Hindlimb muscle (tissue), 1 donor: ENCODE measurements at places on chromosomes 2 and 18. TPM values are rescaled to one million over a fixed set of nuclear protein-coding genes. Genes with fewer than 3 reads are reported as not detected.
A peak's percentile ranks its signal among the peaks of the same experiment; 100 is the strongest.

HOXD8 gene
- 45.0 TPM for polyA plus RNA-seq

FHL2 gene
- polyA plus RNA-seq, result 52.4 TPM

KCNIP3 gene
- 5.8 TPM for polyA plus RNA-seq

TRABD2A gene
- 0.52 TPM for polyA plus RNA-seq

TMEFF2 gene
- 18.6 TPM for polyA plus RNA-seq

SERPINB2 gene
- polyA plus RNA-seq, result 0.85 TPM

CPLX4 gene
- polyA plus RNA-seq, result not detected

RAB27B gene
- 0.30 TPM for polyA plus RNA-seq

UGT1A3 gene
- not detected for polyA plus RNA-seq

PARD6G gene
- 7.1 TPM for polyA plus RNA-seq

CDH19 gene
- 0.92 TPM for polyA plus RNA-seq

REG1B gene
- polyA plus RNA-seq, result not detected

DNA sequence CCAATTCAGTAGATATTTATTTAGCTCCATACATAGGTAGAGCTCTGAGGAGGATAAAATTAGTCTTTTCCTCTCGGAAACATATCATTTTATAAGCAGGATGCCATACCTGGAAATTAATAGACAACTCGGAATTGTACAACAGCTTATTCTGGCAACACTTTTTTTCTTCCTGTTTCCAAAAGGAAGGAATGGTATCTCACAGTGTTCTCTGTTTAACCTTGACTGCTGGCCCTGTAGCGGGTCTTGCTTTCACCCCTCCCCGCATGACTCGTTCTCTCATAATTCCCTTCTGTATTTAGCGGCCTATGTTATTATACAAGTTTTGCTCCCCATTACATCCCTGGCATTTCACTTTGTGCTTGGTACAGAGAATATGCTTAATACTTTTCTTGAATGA is 2.5 kb upstream of the KYNU start:
- no peak for DNase-seq

DNA sequence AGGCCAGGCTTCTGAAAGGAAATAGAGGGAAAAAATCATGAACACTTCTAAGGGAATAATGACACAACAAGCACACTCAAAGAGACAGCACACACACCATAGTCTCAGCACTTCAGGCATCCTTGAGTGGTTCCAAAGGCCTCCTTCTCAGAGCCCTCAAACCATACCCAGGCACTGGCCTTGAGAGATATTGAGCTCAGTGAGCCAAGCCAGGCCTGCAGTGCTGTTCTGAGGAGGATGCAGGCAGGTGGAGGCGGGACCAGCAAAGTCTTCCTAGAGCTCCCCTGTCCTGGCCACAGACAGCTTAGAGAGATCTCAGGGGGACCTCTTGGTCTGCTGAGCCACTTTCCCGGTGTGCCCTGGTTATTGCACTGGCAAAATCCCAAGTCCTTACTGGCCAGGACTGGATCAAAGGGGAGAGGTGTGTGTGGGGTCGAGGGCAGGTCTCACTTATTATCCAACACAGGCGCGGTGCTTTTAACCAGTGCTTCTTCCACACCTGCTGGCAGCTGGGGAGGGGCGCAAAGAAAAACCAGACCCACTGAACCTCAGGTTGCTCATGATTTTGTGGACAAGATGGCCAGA is 86.8 kb upstream of the HAAO start:
- no peak for DNase-seq

DNA sequence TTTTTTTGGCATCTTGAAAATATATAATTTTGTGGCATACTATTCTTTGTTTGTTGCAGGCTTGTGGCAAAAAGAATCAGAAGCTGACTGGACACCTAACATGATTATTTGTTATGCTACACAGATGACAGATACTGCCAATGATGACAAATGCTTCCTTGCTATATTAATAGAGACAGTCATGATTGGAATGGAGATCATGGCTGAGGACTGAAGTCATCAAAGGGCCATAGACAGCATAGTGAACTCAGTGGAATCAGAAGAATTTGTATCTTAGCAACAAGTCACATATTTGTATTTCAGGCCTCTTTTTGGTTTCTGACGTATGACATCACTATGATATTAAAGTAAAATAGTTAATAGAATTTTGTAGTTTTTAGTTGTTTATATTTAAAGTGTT is 1003.8 kb upstream of the DDX18 start:
- DNase-seq, result no peak

GRCh38 chr2:168450171-168450570 is 5.9 kb upstream of the CERS6 start:
- DNase-seq, result no peak

DNA sequence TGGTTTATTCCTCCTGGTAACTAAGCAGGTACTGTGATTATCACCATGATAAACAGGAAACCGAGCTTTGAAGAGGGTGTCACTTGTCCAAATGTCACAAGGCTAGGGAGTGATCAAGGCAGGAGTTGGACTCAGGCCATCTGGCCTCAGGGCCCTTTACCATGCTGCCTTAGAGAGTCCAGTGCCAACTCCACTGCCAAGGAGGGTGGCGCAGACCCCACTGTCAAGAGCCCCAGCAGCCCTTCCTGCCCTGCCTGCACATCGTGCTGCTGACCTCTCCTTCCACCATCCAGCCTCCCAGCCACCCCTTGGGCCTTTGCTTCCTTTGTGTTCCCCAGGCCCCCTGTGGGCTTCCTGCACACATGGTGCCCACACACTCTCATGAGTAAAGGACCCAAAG is 48.3 kb downstream of the TNS1 start:
- no peak for DNase-seq

GRCh38 chr2:43508209-43508608 is 87.6 kb downstream of the THADA start:
- no peak for DNase-seq

GRCh38 chr2:204850581-204850980 is 305.3 kb downstream of the PARD3B start:
- DNase-seq, result peak; percentile 4

GRCh38 chr2:204112084-204112770 is 175.7 kb downstream of the ICOS start:
- peak; percentile 42 for DNase-seq

DNA sequence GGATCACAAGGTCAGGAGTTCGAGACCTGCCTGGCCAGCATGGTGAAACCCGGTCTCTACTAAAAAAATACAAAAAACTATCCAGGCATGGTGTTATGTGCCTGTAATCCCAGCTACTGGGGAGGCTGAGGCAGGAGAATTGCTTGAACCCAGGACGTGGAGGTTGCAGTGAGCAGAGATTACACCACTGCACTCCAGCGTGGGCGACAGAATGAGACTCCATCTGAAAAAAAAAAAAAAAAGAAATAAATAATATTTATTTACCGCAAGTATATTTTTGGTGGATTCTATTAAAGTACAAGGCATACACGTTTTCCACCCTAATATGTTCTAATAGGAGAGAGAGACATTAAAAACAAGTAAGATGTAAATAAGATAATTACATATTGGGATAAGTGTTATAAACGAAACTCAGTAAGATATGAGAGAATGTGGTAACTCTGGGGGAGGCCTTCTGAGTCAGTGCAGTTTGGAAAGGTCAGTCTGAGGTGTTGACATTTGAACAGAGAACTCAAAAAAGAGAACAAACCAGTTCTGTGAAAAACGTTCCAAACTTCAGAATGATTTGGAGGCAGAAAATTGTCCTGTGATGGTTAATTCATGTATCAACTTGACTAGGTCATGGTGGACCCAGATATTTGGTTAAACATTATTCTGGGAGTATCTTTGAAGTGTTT is 8.8 kb upstream of the POLI start:
- DNase-seq, result no peak

DNA sequence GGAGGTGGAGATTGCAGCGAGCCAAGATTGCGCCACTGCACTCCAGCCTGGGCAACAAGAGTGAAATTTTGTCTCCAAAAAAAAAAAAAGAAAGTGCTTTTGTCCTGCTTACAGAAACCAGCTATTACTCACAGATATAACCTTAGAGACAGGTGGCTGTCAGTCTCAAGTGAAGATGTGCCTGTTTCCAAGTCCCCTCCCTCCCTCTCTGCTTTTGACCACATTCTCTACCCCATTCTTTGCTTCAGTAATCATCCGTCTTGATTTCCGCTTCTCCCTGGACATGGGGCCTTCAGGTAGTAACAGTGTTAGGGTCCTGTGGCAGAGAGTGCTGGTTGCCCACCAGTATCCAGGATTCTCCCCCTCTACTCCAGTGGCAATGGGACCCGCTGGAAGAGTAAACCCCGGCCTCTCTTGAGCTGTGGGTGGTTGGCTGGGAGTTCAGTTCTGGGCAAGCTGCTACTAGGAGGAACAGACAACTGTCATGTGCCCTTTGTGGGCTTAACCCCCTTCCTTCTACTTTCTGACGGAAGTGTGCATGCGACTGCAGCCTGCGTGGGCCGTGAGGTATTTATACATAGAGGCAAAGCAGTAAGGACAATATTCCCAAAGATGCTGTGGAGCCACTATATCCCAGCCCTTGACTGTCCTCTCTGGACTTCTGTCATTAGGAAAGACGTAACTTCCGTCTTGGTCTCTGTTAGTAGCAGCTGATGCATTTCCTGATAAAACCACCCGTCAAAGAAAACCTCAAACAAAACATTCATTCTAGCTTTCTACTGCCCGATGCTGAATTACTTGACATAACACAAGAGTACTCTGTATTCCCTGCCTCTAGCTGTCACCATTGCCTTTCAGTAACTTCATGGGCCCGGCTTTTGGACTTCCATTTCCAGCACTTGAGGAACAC is 17.8 kb downstream of the PDCL3 start:
- no peak for DNase-seq

DNA sequence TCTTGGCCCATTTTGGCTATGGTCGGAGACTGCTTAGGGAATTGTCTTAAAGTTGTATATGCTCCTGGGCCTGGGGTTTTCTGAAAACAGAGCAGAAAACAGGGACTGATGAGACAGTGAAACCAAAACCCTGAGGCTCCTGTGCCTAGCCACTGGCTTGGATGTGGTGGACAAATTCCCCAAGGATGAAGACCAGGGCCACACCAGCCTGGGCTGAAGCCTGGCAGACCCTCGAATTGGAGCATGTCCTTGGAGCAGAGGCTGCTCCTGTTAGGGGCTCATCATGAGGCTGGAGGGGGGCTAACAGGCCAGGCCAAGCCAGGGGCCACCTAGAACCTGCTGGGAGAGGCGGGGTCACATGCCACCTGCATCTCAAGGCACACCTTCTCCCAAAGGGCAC is 68.1 kb downstream of the STPG4 start:
- DNase-seq, result no peak

DNA sequence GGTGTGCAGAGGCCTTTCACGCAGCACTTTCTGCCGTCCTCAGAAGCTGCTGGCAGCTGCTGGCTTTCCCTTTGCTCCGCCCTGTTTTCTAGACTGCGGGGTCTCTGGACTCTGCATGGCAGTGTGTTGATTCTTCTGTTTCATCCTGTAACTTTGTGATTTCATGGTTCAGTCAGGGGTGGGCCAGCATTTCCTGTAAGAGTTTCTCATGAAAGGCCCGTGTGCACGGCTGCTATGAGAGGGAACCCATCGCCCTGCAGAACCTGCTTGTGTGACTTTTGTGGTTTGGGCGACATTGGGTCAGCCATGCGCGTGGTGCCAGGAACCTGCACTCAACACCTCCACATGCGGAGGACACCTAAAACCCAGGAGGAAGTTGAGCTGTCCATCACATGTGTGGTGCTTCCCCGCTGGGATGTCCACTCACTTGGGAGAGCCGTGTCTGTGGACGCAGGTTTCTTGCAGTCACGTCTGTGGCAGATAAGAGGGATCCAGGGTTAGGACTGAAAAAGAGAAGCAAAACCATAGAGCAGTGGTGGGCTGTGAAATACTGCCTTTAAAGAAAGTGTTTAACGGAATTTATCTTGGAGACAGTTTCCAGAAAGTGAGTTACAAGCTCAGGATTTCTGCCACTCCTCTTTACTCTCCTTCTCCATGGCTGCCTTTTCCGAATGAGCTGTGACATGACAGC is 167.3 kb upstream of the ALKAL2 start:
- DNase-seq, result no peak

- DNase-seq, result no peak
Observed at GRCh38 chr2:16260041-16260830, 319.9 kb downstream of the MYCN start.

- DNase-seq, result no peak
Observed at GRCh38 chr2:238016526-238016925, 44.3 kb upstream of the SCLY start.

DNA sequence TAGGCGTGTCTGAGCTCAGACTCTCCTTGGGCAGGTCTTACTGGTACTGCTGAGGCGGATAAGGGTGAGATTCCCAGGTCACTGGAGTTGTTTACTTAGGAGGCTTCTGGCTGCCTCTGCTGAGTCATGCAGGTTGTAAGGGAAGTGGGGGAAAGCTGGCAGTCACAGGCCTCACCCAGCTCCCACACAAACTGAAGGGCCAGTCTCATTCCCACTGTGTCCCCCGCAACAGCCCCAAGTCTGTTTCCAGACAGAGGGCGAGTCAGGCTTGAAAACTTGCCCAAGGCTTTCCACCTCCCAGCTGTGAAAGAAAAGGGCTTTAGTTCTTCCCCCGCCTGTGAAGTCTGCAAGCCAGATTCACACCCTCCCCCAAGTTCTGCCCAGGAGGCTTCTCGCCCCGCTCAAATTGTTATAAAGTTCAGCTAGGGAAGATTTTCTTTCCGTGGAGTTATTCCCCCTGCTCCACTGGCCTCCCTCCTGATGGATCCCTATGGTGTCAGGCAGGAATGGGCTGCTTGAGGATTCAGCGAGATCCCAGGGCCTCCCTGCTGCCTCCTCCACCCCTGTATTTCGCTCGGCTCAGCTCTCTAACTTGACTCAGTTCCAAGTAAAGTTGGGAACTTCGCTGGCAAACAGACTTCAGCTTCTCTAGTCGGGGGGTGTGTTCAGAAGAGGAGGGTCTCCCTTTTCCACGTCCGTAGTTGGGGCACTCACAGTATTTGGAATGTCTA is 248.6 kb downstream of the NR4A2 start:
- DNase-seq, result no peak

GRCh38 chr2:109727929-109728447 is 66.1 kb upstream of the RGPD5 start:
- DNase-seq, result no peak

DNA sequence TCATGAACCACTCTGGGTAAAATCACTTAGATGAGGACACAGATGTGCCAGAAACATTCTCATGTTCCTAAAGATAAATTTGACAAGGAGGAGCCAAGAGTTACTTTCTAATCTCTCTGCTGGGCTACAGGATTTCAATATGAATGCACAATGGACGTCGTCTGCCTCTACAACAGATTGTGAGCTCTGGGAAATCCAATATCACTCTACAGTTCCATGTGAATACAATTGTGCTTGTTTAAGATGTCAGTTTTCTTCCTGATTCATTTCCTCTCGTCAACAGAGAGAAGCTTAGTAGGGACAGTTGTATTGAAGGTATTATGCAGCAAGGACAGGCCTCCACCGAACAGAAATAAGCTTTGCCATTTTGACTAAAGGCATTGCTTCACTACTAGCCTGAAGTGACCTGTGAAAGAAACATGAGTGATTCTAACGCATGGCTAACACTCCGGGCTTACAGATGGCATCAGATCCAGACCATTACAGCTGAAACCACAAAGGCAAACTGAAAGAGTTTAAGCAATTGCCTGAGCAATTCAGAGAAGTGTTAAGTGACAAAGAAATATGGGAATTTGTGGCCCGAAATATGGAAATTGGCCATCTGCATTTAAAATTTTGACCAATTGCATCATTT is 1591.5 kb downstream of the LRP1B start:
- DNase-seq, result no peak
